ENCODE measurements at places on chromosomes 7 and 10.

DNA sequence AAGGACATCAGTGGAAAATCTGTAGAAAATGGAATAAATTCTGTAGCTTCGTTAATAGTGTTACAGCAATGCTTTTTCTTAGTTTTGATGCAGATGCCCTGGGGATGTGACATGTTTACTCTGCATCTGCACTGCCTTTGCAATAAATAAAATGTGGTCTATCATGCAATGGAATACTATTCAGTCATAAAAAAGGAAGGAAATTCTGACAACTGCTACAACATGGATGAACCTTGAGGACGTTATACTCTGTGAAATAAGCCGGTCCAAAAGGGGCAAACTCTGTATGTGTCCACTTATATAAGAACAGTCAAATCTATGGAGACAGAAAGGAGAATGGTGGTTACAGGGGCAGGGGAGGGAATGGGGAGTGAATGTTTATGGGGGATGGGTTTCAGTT is 13.5 kb downstream of the GRIFIN start:
- DNase-seq, result no peak

- DNase-seq, result no peak
These were observed 57.3 kb downstream of the HK1 start for GRCh38 chr10:69335613-69336012.

DNA sequence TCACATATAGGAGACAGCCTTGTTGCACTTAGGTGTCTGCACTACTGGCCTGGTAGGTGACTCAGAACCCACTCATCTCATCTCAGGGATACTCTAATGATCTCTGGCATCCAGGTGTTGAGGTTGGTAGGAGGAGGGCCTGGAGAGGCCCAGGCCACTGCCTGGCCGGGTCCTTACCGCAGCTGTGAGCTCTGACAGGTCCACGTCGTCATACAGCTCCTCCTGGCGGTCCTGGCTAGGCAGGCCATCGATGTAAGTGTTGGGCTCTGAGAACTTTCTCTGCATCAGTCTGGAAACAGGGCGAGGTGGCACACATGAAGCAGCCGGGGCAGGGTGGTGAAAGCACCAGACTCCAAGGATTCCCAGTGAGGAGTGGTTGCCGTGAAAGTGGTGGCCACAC is 62.1 kb downstream of the VWA2 start:
- no peak for DNase-seq

DNA sequence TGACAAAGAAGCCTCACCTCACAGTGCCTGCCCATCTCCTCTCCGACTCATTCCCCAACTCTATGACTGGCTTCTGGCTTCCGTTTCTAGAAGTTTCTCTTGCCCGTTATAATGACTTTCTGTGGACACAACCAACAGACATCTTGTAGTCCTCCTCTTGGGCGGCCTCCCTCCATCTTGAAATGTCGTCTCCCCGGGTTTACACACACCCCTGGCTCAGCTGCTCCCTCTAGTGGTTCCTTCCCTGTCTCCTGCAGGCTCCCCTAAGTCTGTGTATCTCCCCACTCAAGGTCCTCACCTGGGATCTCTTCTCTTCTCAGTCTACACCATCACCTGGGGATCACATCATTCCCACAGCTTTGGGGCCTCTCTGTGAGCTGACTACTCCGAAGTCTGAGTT is 123.4 kb upstream of the NEBL start:
- DNase-seq, result no peak

DNA sequence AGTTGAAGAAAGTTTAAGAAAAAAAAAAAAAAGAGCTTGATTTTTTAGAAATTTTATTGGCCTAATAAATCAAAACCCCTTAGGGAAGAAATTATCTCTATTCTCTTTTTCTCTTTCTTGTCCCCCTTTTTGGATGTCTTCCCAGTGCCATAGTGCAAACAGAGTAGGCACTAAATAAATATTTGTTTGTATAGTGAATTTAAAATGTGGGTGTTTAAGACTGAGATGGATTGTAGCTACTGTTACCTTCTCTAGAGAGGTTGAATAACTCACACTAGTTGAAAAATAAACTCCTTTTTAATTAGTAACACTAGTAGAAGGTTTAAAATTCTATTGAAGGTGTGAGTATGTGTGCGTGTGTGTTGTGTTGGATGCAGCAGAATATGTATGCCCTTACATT is 783.8 kb downstream of the NXPH1 start:
- DNase-seq, result no peak

DNA sequence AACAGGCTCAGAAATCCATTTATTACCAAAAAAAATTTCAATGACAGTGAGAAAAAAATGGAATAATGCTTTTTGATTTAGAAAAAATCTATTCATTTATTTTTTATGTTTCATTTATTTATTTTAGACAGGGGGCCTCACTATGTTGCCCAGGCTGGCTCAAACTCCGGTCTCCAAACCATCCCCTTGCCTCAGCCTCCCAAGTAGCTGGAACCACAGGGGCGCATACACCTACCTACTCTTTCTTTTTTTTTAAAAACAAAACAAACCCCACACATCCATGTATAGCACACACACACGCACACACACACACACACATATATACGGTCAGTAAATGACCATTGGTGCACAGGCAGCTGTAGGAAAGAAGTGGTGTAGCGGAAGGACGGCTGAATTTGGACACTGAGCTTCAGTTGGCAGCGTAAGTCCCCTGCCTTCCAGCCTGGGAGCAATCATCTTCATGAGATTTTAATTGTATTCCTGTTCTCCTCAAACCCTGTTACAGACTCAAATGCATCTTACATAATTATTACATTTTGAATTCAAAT is 28.8 kb downstream of the ARL4A start:
- DNase-seq, result no peak

DNA sequence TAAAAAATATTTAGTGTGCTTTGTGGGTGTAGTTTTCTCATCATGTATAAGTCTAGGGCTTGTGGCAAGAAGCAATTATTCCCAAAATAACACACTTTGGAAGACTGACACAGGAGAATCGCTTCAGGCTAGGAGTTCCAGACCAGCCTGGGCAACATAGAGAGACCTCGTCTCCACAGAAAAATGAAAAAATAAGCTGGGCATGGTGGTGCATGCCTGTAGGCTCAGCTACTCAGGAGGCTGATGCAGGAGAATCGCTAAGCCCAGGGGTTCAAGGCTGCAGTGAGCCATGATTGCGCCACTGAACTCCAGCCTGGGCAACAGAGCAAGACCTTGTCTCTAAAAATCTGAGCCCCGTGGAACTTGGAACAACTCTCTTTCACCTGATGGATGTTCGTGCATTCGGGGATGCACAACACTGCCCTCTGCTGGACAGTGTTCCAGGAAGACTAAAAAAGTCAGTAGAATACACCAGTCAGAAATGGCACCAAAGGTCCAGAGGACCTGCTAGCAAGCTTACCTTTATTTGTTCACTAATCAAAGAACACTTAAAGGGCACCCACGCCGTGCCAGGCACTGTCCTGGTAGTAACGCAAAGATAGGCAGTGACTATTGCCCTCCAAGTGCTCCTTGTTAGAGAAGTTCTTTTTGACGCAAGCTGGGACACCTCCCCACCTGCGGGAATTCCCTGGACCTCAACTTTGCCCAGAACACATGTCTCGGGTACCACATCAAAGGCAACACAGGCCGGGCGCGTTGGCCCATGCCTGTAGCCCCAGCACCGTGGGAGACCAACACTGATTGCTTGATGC is 81.9 kb upstream of the CALN1 start:
- DNase-seq, result peak; percentile 88

DNA sequence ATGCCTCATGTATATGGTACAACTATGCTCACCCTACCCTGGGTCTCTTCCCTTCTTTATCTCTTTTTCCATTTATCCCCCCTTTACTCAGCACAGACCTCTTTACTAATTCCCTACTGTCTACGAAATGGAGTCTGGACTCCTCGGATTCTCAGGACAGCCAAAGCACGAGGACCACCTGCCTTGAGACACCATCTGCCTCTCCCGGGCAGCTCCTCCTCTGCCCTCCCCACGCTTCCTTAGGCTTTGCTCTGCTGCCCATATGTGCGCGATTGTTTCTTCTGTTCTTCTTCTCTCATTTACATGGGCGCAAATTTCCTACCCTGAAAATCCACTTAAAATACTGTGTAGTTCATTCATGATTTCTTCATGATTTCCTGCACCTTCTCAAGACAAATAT is 62.7 kb upstream of the STK17A start:
- DNase-seq, result no peak

DNA sequence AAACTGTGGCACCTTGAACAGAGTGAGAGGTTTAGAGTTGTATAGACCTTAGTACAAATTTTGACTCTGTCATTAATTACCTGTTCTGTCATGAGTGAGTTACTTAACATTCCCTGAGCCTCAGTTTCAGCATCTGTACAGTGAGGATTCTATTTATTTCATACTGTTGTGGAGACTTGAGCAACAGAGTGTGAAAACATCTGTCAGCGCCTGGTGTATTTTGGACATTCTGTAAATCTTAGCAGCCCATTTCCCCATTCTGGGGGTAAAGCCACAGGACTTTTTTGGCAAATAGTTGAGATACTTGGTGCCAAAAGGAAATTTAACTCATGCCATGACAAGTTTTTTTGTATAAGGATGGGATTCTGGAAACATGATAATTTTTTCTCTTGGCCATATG is 94.8 kb downstream of the AUTS2 start:
- no peak for DNase-seq

DNA sequence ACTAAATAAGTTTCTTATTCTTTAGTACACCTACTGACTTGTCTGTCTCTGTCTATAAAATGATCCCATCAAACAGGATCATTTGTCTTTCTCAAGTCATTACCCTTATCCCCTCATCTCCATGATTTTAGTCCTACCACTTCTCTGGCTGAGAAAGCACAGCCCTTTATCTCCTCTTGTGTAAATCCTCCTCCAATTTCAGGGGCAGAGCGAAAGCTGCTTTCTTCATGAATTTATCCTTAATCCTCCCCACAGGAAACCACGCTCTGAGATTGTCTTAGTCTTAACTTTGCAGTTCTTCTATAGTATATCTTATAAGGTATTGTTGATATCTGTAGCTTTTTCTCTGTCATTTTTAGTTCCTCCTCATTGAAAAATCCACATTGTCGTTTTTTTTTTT is 239.7 kb upstream of the PLXDC2 start:
- no peak for DNase-seq

GRCh38 chr10:28678687-28679457 is 1.6 kb downstream of the BAMBI start:
- DNase-seq, result peak; percentile 19

GRCh38 chr10:110413903-110414547 is 83.7 kb upstream of the DUSP5 start:
- peak; percentile 37 for DNase-seq

GRCh38 chr10:114352653-114353298 is 51.5 kb downstream of the AFAP1L2 start:
- DNase-seq, result no peak

DNA sequence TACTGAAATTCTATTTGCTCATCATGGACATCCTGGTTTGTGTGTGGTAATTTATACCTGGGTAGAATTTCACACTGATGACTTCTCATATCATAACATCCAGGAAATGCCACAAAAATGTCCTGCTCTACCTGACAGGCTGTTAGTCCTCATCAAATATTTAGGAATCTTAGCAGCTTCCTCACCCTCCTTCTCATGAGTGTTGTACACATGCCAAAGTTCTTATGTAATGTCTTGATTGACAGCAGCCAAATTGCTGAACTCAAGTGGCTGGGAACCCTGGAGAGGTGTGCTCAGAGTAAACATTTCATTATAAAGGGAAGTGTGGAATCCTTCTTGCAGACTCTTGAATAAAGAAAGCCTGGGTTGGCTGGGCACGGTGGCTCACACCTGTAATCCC is 8.9 kb downstream of the EEPD1 start:
- no peak for DNase-seq

DNA sequence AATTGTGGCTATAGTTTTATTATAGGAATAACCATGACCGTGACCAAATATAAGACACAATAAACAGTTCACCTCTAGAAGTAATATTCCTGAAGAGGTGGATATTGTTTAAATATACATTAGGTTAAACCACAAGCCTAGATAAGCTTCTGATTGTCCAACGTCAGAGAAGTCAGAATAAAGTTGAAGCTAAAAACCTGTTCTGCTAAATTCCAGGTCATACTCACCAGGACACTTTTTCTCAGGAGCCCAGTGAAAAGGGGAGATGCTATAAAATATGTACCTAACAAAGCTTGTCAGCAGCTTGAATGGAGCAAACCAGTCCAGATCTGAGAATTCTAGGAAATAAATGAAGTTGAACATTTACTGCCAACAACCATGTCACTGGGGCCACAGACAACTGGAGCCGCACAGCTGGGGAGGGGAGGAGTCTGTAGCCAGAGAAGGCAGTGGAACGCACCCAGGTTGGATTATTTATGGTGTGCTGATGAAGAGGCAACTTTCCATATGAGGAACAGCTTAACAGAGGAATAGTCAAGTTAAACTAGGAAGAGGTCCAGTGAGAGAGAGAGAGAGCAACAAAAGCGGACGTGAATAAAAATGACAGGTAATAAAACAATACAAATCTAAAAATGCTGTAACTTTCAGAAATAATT is 191.1 kb downstream of the ZNF438 start:
- DNase-seq, result no peak

GRCh38 chr7:18866359-18867036 is 250.9 kb downstream of the TWIST1 start:
- no peak for DNase-seq

DNA sequence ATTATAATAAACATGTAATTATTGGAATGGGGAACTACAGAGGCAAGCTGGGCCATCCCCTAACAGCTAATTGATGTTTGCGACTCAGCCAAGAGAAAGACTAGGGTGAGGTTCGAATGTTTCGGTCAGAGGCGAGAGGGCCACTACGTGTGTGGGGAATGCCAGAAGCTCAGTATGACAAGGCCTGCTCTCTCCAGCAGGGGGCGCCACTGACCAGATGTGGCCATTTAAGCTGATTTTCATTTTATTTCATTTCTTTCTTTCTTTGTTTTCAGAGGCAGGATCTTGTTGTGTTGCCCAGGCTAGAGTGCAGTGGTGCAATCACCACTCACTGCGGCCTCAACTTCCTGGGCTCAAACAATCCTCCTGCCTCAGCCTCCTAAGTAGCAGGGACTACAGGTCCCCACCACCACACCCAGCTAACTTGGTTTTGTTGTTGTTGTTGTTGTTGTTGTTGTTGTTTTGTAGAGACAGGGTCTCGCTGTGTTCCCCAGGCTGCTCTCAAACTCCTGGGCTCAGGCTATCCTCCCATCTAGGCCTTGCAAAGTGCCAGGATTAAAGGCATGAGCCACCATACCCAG is 38.1 kb downstream of the TMEM130 start:
- peak; percentile 51 for DNase-seq

- DNase-seq, result peak; percentile 19
These were observed 199.0 kb downstream of the CHCHD3 start for GRCh38 chr7:132882714-132883428.

GRCh38 chr10:12221323-12222298 is 25.6 kb downstream of the CDC123 start:
- peak; percentile 54 for DNase-seq

GRCh38 chr10:109866995-109867635 is 56.2 kb downstream of the XPNPEP1 start:
- no peak for DNase-seq

GRCh38 chr7:44281811-44282600 is 43.4 kb downstream of the CAMK2B start:
- DNase-seq, result no peak

GRCh38 chr7:3998060-3998459 is 684.0 kb upstream of the FOXK1 start:
- DNase-seq, result no peak
